Kidney tubule cell (primary cell): ENCODE measurements at places on chromosomes 3 and 15.
A peak's percentile ranks its signal among the peaks of the same experiment; 100 is the strongest.

GRCh38 chr3:162134571-162134970 is 638.0 kb downstream of the OTOL1 start:
- no peak for DNase-seq

GRCh38 chr3:197380786-197381185 is 82.4 kb upstream of the DLG1 start:
- no peak for DNase-seq

GRCh38 chr15:71447328-71448250 is 332.3 kb downstream of the THSD4 start:
- peak; percentile 89 for DNase-seq

- no peak for DNase-seq
Observed at GRCh38 chr15:52008359-52008697, 10.7 kb upstream of the MAPK6 start.

DNA sequence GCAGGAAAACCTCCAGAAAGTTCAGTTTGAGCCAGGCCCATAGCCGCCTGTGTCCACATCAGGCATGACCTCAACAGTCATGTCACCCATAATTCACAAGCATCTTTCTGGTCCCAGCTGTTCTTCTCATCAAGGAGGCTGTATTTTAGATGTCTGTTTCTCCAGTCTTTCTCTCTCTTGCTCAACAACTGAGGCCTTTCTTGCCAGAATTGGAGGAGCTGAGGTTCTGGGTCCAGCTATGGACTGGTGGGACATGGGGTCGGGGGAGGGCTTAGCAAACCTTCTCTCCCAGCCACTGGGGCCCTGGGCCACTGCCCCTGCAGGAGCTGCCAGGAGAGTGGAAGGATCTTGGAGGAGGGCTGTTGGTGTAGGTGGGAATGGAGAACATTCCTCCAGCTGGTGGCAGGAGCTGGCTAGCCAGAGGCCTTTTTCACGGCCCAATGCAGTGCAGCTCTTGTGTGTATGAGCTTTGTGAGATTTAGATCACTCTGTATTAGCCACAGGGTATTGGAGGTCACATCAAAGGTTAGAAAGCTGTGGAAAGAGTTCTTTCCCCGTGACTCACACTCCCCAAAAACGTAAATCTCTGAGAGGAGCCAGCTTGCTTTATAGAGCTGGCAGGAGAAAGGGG is 23.5 kb downstream of the MAGEF1 start:
- peak; percentile 53 for DNase-seq

GRCh38 chr3:111070772-111071256 is 802 bp upstream of the NECTIN3 start:
- DNase-seq: no peak

DNA sequence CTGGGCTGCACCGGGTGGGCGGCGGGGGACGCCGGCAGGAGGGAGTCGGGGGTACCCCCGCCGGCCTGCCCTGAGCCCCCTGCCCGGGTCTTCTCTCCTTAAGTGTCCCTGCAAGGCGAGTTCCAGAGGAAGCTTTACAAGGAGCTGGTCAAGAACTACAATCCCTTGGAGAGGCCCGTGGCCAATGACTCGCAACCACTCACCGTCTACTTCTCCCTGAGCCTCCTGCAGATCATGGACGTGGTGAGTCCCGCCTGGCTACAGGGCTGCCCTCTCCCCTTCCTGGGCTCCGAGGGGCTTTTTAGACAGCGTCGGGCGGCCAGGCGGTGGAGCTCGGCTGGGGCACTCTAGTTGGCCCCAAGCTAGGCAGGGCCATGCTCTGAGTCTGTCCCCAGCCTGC is 480 bp downstream of the CHRNA7 start:
- DNase-seq: peak; percentile 29

GRCh38 chr3:48756640-48757039 is 39.6 kb upstream of the IP6K2 start:
- DNase-seq: no peak

DNA sequence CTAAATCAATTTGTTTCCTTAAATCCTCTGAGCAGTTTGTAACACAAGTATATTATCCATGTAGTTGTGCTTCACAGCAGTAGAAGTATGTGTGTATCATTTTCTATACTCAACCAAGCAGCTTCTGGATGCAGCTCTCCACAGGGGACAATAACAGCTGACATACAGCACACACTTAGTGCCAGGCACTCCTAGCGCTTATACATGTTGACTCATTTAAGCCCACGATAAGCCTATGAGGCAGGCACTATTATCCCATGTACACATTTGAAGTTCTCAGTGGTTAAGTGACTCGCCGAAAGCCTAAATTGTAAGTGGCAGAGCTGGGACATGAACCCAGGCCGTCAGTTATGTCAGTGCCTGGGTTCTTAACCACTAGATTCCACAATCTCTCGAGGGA is 20.3 kb upstream of the LPP start:
- peak; percentile 71 for DNase-seq

DNA sequence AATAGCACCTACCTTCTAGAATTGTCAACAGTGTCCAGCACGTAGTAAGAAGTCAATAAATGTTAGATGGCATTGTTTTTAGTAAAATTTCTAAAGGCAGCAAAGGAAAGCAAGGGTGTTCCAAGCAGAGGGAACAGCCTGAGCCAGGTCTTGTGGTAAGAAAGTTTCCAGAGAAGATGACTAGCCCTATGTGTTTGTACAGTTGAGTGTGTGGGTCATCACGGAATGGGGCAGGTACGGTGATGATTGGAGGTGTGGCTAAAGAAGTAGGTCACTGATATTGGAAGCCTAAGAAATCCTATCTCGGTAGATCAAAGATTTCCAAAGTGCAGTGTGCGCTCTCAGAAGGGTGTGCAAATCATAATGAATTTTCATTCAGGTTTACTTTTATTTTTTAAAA is 94.2 kb upstream of the BCL6 start:
- no peak for DNase-seq

DNA sequence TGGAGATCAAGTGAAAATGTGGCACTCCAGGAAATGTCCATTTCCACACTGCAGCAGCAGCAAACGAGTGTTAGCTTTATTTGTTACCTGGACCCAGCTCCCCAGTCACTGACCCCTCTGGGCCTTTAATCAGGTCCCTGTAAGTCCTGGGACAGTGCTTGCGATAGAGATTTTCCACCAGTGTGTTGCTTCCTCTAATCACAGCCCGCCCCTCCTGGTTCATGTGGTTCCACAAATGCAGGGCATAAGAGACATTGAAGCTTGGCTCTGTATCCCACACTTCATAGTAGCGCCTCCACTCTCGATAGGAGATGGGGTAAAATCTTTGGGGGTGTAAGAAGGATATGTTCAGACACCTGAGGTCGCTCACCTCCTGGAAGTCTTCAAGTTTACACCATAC is 8.0 kb downstream of the A4GNT start:
- DNase-seq: no peak

GRCh38 chr3:156158656-156159295 is 38.4 kb downstream of the KCNAB1 start:
- peak; percentile 65 for DNase-seq

GRCh38 chr3:50581459-50581842 is 12.1 kb downstream of the HEMK1 start:
- DNase-seq: no peak

- DNase-seq: no peak
Observed at GRCh38 chr3:77693147-77693546, 653.2 kb downstream of the ROBO2 start.

DNA sequence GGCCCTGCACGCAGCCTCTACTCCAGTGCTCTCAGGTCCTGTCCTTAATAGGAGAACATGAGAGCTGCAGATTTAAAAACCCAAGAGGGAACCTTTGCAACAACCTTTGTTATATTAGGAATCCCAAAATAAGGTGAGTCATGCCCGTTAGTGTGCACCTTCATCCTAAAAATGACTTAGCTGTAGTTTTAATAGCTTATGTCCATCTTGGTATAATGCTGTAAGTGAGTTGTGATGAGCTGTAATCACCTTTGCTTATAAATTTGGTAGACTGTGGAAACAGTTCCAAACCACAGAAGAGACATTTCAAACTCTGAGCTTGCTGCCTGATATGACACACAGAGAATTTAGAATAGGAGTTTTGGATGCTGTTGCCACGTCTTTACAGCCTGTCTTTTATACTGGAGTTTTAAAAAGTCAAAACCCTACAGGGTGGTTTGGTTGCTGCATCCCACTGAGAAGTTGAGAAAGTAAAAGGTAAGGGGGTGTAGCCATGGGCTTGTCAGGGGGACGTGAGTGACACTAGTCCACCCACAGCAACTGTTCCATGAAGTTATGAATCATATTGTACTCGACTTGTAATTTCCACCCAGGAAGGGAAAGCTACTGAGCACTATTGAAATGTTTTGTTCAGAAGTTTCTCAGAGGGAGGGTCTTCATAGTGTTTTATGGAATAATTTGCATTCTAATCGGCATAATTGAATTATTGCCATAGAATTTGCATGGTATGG is 27.4 kb upstream of the CD47 start:
- DNase-seq: no peak

GRCh38 chr3:43773273-43774094 is 82.7 kb downstream of the ABHD5 start:
- DNase-seq: peak; percentile 43

DNA sequence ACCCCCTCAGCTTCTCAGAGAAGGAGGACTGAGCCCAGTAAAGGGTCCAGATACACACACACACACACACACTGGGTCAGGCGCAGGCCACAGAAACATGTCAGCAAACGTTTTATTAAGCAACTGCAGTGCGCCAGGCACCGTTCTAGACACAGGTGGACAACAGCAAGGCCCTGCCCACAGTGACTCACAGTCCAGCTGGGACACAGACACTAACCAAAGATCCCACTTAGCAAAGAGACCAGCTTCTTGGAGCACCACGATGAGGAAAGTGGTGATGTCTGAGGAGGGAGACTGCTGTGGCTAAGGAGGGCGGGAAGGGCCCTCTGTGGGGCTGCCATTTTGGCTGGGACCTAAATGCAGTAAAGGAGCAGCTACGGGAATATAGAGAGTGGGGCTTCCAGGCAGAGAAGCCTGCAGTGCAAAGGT is 2.8 kb upstream of the VILL start:
- no peak for DNase-seq

- DNase-seq: no peak
Observed at GRCh38 chr15:91995146-91995545, 141.6 kb downstream of the SLCO3A1 start.

DNA sequence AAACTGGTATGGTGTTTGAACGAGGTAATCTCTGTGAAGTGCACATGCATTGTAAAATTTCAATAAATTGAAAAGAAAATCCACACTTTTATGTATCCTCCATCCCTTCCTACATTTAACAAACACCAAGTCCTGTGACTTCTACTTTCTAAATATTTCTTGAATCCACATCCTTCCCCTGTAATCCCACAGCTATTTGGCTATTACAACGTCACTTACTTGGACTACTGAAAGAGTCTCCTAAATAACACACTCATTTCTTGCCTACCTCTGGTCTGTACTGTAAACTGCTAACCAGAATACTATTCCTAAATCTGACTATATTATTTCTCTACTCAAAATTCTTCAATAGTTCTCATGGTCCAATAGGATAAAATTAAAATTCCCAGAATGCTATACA is 176.1 kb downstream of the NEK10 start:
- DNase-seq: no peak

- DNase-seq: no peak
Observed at GRCh38 chr15:38576837-38577236, 12.2 kb upstream of the RASGRP1 start.

DNA sequence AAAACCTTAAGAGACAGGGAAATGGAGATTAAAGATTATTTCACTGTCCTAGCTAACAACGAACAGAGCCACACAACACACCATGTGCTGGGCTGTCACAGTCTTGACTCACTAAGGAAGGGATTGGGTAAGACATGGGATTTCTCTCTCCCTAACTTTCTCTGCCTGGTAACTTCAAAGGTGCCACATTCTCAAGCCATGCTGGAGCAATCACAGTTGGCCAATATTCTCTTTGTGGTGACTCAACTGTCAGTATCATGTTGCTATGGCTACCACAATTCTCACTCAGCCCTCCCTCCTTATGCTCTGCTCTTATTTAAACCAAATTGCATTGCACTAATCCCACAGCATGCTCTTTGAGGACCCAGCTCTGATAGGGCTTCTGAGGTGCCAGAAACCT is 74.0 kb downstream of the OXNAD1 start:
- peak; percentile 84 for DNase-seq
